Activated T-cell treated with anti-CD3 and anti-CD28 coated beads, Interleukin-2, amount 50 U/mL, for 4 hours (primary cell): ENCODE measurements at places on chromosomes 1 and 21.
A peak's percentile ranks its signal among the peaks of the same experiment; 100 is the strongest.

DNA sequence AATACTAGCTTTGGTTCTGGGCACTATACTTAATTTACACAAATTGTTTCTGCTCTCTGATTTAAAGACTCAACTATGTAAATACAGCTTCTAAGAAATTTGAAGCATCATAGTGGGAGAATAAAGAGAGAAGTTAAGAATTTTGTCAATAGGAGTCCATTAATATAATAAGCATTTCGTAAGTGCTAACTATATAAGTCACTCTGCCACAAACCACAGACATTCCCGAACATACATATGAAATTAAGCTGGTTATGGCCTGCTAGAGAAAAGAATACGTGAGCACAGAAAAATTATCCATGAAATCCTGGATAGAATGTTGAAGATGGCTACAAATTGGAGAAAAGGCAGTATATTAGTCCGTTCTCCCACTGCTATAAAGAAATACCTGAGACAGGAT is 526.2 kb downstream of the MRPL39 start:
- no peak for DNase-seq

- no peak for DNase-seq
Measured at GRCh38 chr1:56484695-56485094, 94.7 kb downstream of the PLPP3 start.

DNA sequence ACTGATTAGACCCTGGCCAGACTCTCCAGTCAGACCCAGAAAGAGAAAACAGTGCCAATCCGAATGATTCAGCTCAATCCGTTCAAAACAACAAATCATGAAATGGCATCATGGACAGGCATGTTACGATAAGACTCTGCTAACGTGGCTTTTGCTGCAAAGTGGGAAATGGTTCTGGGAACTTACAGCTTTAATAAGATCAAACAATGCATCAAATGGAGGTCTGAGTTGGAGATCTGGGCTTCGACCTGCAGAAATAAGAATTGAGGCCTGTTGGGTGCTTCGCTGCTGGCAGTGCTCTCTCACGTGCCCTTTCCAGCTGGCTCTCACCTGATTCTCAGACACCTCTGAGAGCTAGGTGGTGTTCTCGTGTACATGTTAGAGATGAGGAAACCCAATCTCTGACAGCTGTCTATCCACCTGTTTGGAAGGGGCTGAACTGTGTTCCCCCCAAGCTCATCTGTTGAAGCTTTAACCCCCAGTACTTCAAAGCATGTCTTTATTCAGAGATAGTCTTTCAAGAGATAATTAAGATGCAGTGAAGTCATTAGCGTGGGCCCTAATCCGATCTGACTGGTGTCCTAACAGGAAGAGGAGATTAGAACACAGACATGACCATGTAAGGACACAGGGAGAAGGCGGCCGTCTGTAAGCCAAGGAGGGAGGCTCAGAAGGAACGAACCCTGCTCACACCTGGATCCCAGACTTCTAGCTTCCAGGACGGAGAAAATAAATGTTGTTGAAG is 45.5 kb upstream of the ETS2 start:
- no peak for DNase-seq

- no peak for DNase-seq
Measured at GRCh38 chr1:56897150-56898004, 42.8 kb downstream of the C8A start.

DNA sequence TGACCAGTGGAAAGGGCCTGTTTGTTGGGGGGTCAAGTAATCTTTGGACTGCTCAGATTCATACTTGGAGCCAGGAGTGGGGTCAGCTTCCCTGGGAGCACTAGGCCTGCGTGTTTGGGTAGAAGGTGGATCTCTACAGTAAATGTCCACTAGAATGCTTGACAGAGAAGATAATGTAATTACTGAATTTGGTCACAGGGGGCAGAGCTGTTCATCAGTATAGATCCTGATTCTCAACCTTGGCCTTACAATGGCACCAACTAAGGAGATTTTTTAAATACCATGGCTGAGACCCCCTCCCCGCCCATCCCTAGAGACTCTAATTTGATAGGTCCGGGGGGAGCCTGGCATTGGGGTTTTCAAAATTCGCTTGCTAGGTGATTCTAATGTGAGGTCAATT is 217.5 kb upstream of the PLXNA2 start:
- no peak for DNase-seq

DNA sequence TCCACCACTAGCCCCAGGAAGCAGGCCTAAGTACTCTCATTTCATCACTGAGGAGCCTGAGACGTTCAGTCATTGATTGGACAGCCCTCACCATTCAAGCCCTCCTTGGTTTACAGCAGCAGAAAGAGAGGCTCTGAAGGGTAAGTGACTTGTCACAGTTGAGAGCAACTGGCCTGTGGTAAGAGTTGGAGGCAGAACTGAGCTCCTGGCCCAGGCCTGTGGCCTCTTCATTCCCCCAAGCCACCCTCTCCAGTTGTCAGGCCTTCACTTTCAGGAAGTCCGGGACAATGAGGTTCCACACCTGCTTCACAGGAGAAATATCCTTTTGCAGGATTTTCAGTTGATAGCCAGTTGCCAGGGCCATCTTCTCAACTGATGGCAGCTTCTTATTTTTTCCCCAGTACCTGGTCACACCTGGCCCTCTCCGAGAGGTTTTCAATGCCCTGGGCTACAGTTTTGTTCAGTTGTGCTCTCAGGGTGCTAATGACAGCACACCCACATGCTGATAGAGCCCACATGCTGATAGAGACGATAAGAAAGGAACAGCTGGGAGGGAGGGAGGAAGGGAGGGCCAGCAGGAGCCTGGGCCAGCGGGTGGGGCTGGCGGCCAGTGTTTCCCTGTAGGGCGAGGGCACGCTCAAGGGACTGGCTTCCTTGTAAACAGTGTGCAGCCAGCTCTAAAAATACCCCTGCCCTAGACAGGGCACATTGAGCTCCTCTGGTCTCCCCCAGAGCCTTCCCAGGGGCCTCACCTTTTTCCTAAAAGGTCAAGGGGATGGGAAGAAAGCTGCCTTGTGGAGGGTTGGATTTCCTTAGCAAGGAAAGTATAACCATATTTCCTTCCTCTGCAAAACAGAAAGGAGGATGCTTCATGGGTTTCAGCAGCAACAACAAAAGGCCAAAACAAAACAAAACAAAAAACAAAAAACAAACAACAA is 112.7 kb upstream of the JUN start:
- DNase-seq: no peak

GRCh38 chr1:88168126-88168525 is 515.9 kb upstream of the PKN2 start:
- no peak for DNase-seq

GRCh38 chr1:44576456-44577150 is 97.7 kb downstream of the TMEM53 start:
- no peak for DNase-seq

DNA sequence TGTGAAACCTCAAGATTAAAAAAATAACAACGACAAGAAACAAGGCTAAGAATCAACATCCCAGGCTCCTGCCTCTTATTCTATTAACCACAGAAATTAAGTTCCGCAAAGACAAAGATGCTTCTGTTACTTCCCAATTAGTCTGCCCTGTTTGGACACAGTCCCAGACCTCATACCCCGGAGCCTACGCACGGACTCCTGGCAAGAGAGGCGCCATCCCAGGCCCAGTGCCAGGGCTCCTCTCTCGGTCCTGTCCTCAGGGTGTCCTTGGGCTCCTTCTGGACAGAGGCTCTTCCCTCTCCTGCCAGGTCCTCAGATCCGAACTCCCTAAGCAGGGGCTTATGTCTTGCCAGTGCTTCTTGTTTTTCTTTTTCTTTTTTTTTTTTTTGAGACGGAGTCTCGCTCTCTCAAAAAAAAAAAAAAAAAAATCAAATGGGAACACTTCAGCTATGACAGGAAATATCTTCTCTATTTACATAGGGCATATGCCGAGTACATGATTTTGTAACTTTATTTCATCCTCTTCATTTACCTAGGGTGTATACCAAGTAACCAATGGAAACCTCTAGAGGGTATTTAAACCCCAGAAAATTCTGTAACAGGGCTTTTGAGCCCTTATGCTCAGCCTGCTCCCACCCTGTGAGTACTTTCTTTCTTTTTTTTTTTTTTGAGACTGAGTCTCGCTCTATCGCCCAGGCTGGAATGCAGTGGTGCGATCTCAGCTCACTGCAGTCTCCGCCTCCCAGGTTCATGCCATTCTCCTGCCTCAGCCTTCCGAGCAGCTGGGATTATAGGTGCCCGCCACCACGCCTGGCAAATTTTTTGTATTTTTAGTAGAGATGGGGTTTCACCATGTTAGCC is 11.7 kb upstream of the ENO1 start:
- no peak for DNase-seq

DNA sequence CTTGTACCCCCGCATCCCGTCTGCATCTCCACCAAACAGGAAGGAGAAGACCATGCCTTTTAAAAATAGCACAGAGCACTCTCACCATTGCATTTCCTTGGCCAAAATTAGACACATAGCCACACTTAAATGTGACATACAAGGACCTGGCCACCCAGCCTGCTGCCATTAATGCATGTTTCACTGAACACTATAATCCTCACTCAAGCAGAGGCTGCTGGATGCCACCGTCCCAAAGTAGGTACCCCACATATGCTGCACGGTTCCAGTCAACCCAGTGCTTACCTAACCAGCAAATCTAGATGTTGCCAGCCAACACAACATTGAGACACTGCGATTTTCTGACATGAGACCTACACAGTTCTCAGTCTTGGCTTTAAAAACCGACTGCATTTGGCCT is 107.7 kb downstream of the ADSS2 start:
- DNase-seq: no peak

GRCh38 chr21:31354604-31355443 is 10.8 kb upstream of the TIAM1 start:
- peak; percentile 74 for DNase-seq

DNA sequence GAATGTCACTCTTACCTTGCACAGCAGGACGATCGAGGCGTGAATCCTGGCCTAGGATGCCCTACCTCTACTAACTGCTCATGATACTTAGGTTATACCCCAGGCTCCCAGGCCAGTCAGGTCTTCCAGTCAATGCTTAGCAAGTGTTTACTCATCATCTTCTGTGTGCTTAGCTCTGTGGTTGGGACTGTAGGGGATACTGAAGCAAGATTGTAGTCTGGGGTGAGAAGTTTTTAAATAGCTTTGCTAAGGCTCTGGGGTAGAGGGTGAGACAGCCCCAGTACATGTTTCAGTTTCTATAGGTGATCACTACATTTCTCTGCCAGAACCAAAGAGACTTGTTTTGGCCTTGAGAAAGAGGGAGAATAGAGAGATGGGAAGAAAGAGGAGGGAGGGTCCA is 250.8 kb upstream of the KIAA0040 start:
- DNase-seq: no peak

GRCh38 chr1:175499595-175500382 is 243.6 kb downstream of the TNR start:
- DNase-seq: no peak

DNA sequence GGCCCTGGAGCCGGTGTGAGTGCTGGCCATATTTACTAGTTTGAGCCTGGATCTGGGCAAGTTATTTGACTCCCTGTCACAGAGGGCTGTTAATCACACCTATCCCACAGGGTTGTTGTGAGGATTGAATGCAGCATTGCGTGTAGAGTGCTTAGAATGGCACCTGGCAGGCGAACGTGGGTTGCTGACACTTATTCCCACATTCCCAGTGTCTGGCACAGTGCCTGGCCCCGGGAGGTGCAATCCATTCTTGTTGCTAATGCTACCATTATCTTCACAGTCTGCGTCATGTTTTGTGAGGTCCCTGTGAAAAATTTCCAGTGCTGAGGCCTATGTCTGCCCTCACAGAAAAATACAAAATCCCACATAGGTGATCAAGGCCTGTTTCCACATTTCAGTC is 66.1 kb downstream of the CD2 start:
- no peak for DNase-seq

DNA sequence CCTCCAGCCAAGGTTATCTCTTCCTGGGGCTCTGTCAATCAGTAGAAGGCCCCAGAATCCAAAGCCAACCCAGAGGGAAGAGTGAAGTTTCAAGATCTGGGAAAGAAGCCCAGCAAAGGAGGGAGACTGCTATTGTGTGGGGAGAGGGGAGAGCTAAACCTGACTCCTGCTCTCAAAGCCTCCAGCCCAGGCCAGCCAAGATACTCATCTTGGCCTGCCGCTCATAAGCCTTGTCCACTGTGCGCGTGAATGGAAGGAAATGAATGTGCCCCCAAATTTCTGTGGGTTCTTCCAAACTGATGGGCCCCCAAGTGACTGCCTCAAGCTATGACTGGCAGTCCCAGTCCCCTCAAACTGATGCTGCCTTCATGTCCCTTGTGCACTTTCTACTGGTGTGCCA is 2.0 kb downstream of the PLXNA2 start:
- DNase-seq: no peak

DNA sequence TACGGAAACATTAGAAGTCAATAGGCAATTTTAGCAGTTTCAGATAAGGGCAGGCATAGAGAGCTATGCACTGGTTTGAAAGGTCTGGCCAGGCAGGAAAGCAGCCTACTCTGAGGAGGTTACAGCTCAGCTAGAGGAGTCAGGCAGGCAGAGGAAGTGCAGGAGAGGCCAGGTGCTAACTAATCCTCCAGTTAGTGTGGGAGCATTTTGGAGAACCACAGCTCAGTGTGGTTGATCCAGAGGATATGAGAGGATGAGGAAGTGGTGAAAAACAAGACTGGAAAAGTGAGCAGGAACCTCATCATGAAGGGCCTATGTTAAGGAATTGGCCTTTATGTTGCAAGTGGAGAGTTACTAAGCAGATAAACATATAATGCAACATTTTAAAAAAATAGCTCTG is 282.4 kb upstream of the SGIP1 start:
- DNase-seq: no peak

DNA sequence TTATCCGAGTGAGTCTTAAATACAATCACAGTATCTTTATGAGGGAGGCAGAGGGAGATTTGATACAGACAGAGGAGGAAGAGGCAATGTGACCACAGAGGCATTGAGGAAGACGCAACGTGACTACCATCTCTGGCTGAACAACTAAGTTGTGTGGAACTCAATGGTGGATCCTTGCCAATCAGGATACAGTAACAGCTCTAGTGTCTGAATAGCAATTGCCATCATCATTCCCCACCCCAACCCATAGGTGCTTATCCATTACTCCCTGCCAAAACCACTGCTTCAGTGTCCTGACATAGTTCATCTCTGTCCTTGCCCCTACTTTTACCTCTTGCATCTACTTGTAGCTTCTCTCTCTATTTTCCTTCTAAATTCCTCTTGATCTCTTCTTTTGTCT is 20.5 kb upstream of the RHBDL2 start:
- no peak for DNase-seq
